ENCODE measurements at places on chromosomes 1 and 21. TPM values are rescaled to one million over a fixed set of nuclear protein-coding genes. Genes with fewer than 3 reads are reported as not detected.
A peak's percentile ranks its signal among the peaks of the same experiment; 100 is the strongest.

DNA sequence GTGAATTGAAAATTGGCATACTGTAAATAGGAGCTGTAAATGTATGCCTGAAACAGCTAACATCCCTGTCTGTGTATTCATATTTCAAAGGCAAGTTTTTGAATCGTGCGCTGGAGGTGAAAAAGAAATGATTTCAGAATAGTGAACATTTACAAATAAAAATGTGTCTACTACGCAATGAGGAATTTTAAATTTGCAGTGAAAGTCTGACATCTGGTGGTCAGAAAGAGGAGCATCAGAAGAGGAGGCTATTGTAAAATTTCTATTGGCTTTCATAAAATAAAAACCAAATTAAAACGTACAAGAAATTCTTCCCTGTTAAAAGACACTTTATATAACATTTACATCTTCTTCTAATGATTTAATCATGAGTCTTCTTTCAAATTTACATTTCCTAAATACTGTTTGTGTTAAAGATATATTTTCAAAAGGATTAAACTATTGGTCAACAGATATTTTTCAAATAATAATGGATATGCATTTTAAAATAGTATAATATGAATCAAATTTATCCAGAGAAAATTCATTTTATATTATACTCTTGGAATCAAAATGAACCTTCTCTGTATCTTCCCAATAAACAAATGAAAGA, 113.7 kb upstream of the RRP15 start:
- peak; percentile 43 for DNase-seq

CDK11B gene
- 39.4 TPM for total RNA-seq

DNA sequence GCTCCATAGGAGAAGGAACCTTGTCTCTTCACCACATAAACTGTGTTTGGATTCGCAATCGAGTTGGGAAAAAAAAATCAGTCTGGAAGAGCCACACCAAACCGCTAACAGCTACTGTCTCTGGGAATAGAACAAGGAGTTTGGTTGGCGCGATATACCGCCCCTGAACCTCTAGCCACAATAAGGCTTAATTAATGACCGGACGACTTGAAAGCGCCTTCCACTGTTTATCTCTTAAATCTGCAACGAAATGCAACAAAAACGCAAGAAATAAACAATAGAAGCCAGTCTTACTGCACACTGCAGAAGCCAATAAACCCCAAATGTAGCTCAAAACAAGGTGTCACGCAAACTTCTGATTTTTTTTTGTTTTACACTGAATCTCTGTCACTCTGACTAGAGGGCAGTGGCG, 10.9 kb downstream of the BTBD19 start:
- no peak for DNase-seq

- no peak for DNase-seq
Observed at GRCh38 chr1:197422993-197423392, 154.9 kb downstream of the CRB1 start.

GRCh38 chr1:84078108-84078841, 65.8 kb upstream of the PRKACB start:
- DNase-seq, result peak; percentile 40

LRRC39 gene
- 0.81 TPM for total RNA-seq

- DNase-seq, result no peak
Observed at GRCh38 chr1:19657511-19657910, 7.2 kb upstream of the HTR6 start.

DNA sequence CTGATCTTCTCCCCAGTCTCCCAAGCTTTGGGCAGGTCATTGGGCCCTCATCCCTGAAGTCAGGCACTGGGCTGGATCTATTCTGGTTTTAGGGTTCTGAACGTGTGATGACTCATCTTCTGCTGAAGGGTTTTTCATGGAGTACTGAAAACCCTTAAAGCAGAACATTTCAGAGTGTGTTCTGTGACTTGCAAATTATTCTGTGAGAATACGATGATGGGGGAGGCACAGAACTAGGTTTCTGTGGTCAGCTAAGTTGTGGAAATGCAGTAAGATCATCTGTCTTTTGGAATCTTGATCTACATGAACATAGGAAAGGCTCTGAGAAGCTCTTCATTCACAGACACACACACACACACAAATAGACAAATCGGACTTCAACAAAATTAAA, 46.2 kb downstream of the NAV1 start:
- DNase-seq, result no peak

DNA sequence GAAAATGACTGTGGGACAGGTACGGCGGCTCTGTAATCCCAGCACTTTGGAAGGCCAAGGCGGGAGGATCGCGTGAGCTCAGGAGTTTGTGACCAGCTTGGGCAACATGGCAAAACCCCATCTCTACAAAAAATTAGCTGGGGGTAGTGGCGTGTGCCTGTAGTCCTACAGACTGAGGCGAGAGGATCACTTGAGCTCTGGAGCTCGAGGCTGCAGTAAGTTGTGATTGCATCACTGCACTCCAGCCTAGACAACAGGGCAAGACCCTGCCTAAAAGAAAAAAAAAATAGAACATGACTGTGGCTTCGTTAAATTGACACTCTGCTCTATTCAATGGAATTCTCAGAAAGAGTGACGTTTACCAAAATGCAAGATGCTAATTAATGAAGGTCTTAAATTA, 3.9 kb upstream of the DBT start:
- DNase-seq, result no peak

DNA sequence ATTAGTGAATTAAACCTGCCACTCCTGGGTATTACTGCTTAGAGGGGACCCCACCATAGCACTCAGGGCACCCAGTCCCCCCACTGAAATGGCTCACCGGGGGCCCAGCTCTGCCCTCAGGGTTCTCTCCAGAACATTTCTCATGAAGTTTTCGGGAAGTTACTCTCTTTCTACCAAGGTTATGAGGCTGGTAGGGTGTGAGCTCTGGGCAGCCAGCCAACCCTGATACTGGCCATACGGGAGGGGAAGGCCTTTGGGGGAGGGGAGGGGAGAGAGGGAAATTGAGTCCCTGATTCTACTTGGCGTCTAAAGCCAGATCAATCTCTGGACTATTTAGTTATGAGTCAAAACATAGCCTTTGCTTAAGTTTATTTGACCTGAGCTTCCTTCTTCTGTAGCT, 12.9 kb upstream of the PDE9A start:
- DNase-seq, result no peak

DNA sequence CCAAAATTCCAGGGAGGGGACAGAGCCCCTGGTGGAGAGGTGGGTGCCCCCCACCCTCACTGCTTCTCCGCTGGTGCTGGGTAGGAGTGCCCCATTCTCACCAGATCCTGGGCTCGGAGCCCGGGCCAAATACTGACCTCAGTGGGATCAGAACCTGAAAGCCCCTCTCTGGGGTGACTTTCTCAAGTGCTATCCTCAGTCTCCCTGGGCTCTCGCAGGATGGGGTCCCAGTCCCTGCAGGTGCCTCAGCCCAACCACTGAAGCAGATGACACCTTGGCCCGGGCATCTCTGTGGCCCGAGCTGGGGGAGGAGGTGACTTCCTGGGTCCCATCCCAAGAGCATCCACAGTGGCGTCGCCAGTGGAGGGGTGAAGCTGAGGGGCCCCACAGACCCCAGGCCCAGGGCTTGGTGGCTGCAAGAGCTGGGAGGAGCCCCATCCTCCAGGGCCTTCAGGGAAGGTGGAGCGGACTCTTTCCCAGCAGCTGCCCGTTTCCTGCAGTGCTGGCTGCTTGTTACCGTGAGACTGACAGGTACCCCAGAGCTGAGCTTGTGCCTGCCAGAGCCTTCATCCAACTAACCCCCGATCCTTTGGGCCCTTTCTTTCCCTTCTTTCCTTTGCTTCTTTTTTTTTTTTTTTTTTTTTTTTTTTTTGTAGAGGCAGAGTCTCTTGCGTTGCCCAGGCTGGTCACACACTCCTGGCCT, 3.9 kb upstream of the FNDC10 start:
- no peak for DNase-seq

HAPLN2 gene
- not detected for total RNA-seq

GRCh38 chr1:21051177-21051825, 125.4 kb downstream of the EIF4G3 start:
- DNase-seq, result no peak

DNA sequence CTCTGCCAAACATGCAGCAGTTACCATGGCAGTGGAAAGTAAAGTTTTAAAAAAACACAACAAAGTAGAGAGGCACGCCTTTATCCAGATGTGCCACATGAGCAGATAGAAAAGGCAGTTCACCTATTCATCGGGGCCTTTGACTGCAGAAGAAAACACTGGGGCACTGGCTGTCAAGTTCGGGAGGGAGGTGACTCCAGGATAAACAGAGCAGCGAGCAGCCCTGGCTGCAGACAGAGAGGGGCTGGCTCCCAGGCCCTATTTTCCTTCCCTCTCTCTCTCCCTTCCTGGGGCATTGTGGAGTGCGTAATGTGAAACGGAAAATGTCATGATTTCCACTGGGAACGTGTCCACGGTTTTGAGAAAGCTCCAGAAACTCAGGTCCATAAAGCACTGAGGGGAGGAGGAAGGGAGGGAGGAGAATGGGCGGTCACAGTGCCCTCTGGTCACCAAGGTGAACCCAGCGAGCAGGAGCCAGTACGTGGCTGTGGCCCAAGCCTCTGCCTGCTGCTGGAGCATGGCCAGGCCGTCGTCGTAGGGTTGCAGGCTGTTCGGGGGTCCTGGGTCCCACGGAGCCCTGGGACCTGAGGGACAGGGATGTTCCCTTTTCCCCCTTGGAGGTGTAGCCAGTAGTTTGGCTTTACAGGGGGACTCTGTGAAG, 114.7 kb upstream of the IRF2BP2 start:
- DNase-seq, result no peak

DNA sequence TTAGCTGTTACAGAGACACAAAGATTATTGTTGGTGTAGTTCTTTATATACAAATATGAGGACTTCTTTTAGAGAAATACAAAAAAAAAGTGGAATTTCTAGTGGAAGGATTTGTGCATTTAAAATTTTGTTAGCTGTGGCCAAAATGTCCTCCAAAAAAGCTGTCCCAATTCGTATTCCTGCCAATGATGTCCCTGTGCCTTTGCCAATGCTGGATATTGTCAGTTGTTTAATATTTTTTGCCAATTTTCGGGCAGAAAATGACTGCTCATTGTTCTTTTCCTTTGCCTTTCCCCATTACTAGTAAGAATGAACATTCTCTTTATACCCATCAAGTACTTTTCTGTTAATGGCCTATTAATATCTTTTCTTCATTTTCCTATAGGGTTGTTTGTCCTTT, 110.0 kb upstream of the HOOK1 start:
- no peak for DNase-seq

- peak; percentile 59 for DNase-seq
Observed at GRCh38 chr1:39129514-39129913, 75.0 kb upstream of the MACF1 start.

DNA sequence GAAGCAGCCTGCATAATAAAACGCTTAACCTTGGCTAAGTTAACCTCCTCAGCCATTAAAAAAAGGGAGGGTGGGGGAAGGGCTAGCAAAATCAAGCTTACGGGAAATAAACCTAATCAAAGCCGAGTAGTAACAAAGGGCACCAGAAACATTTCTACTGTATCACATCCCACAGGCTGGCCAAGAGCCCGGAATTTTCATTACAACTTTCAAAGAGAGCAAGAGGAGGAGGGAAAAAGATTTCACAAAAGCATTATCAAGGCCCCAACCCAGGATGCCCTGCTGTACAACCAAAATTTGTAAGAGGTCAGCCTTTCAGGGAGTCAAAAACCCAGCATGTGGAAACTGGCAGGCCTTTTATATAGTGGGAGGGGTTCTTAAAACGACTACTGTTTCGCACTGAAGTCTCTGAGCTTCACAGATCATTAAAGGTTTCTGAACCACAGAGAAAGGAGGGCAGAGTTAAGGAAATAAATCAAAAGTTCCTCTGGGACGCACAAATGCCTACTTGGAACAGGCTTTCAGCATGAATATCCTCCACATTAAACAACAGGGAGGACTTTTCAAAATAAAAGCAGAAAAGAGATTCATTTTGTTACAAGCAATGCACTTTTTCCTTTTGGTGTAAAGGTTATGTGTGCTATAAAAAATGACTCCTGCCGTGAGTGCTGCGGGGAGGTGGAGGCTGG, 90.4 kb downstream of the SLC45A1 start:
- peak; percentile 96 for DNase-seq

DNA sequence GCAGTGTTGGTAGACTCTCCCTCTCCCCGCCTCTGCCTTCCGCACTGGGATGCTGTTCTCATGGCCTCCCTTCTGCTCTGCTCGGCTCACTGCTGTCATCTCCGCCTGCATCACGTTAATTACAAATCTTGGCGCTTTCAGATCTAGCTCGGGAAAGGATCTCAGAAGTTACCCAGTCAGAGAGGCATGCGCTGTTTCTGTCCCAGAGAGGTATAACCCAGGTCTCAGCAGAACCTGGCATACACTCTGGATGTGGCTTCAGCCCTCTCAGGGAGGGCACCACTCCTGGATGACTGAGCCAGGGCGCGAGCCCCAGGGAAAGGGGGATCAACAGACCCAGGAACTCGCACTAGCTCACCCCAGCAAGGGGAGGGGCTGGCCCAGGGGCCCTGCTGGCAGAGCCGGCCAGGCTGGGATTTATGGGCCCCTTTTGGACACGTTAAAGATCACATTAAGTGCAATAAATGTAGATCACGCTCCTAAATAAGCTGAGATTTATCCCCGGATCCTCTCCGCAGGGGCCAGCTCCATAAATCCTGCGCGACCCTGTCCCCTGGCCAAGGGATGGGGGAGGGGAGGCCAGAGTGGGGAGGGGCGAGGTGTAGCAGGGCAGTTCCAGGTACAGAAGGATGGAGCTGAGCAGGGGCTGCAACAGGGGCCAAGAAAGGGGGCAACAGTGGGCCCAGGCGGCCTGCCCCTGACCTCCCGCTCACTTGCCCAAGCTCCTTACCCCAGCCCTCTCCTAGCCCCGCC, 101.3 kb upstream of the ZBTB40 start:
- no peak for DNase-seq

GRCh38 chr1:82445827-82446226, 645.1 kb downstream of the ADGRL2 start:
- no peak for DNase-seq

DNA sequence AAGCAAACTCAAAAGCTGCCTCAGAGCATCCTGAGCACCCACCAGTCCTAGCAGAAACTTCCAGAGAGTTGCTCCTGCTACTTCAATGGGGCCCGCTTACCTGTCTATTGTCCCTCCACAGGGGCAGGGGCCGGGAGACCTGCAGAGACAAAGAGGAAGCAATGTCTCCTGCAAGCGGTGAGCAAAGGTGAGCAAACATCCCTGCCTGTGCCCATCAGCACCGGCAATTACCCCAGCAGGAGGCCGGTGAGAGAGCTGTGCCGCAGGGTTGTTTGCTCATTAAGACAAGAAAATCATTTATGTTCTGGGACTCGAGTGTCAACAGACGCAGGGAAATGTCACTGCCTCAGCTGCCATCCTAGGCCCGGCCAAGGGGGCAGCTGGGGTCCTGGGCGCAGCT, 53.8 kb upstream of the TARDBP start:
- DNase-seq, result no peak

DNA sequence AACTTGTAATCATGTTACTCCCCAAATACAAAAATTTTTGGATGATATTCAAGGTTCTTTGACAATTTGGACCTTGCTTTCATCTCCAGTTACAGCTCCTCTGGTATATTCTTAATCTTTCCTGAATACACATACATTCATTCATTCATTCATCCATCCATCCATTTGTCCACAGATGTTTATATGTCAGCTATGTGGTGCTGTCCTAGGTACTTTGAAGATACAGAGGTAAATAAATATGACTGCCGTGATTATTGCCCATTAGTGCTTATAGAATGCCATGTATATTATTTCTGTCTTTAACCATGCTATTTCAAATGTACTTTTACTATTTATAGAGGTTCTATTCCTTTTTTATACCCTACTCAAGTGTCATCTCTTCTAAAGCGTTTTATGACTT, 72.1 kb downstream of the SYT14 start:
- no peak for DNase-seq

FCRL4 gene
- not detected for total RNA-seq

GRCh38 chr1:205570796-205571537, 60.8 kb downstream of the ELK4 start:
- no peak for DNase-seq

- peak; percentile 22 for DNase-seq
Observed at GRCh38 chr1:94544706-94545490, 3.3 kb upstream of the F3 start.
